Fibroblast of the aortic adventitia (primary cell): ENCODE measurements at places on chromosomes 7 and 10. TPM values are rescaled to one million over a fixed set of nuclear protein-coding genes. Genes with fewer than 3 reads are reported as not detected.

- no peak for DNase-seq
These were observed 74.3 kb downstream of the CPED1 start for GRCh38 chr7:121062671-121063279.

Gene RBP3
- not detected in 2 replicates for total RNA-seq

GRCh38 chr7:140989068-140989467, 25.7 kb downstream of the MRPS33 start:
- DNase-seq, result no peak

Gene PLXNA4
- 3.0 and 5.5 TPM in 2 replicates for total RNA-seq

Gene TAS2R60
- not detected in 2 replicates for total RNA-seq

Gene CLCN1
- 0.16 TPM in 1 of 2 replicates, not detected in the other for total RNA-seq

GRCh38 chr7:157791261-157791660, 454.5 kb downstream of the DNAJB6 start:
- DNase-seq, result no peak

Gene PTN
- total RNA-seq, result 12.8 and 28.7 TPM in 2 replicates

Gene RELN
- total RNA-seq, result 7.5 and 88.7 TPM in 2 replicates

Gene OPN1SW
- total RNA-seq, result not detected in 2 replicates

Gene CCDC186
- 14.6 and 28.9 TPM in 2 replicates for total RNA-seq

- no peak for DNase-seq
These were observed 33.8 kb downstream of the STK32C start for GRCh38 chr10:132273966-132274365.

Gene AOC1
- not detected in 2 replicates for total RNA-seq

GRCh38 chr10:124867304-124867703, 65.7 kb downstream of the ABRAXAS2 start:
- DNase-seq, result no peak

GRCh38 chr10:2351566-2351965, 614.2 kb upstream of the ADARB2 start:
- no peak for DNase-seq

Gene CDK6
- 11.6 and 36.0 TPM in 2 replicates for total RNA-seq

DNA sequence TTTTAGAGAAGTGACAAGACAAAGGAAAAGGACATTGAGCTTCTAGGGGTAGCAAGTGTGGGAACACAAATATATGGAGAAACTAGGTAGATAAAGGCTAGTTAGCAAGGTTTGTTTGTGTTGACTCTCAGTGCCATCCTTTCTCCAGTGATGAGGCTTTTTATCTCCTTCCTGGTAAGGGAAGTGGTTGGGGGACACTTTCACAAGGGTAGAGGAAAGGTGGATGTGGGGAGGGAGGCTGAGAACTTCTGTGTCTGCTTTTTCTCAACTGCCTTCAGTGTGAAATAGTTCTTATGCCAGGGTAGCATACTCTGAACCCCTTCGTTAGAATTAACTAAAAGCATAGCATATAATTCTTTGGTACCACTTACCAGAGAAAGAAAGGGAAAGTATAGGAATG, 93.0 kb upstream of the STRIP2 start:
- no peak for DNase-seq

- DNase-seq, result no peak
These were observed 10.7 kb downstream of the SVOPL start for GRCh38 chr7:138690495-138690894.

DNA sequence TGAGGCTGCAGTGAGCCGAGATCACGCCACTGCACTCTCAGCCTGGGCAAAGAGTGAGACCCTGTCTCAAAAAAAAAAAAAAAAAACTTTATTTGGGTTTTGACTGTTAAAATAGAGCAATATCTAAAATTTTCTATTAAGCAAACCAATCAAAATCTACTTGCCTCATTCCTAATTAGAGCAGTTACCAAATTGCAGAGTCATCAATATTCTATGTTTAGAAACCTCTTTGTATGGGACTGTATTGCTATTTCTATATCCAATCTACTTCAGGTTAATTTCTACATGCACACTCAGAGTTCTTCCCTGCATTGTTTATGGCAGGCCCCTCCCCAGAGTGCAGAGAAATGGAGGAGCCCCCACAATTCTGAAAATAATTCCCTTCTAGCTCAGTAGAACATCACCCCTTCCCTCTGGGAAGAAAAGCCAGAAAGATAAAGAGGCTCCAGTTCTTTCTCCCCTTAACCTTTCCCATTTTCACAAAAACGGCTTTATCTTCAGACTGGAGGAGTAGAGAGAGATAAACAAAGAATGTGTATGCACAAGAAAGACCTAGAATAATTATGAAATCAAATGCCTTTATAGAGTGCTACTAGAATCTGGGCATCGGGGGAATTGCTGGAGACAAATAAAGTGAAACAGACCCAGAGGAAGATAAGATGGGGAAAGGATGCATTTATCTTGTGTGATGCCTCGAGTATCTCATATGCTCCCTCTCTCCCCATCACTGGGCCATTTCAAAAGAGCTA, 17.9 kb downstream of the SCRN1 start:
- peak; percentile 58 for DNase-seq

Gene ABCA13
- 0.54 TPM in 1 of 2 replicates, not detected in the other for total RNA-seq

Gene CALML3
- total RNA-seq, result not detected in 2 replicates

- DNase-seq, result no peak
These were observed 83.7 kb downstream of the GRID1 start for GRCh38 chr10:86282664-86283465.

GRCh38 chr7:32259931-32260596, 189.9 kb upstream of the PDE1C start:
- DNase-seq, result no peak

Gene LIPN
- total RNA-seq, result not detected in 2 replicates

DNA sequence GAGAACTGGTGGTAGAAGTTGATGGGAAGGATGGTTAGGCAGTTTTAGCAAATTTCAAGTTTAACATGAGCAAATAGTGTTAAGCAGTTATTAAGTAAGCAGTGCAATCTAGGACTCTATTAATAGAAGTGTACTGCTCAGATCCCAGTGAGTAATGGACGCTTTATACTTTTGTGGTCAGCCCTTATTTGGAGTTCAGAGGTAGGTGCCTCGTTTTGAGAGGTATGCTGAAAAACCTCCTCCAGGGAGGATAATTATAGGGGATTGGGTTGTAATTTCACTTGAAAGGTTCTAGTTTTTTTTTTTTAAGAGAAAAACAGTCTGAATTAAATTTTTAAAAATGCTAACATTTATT, 33.5 kb upstream of the CCDC7 start:
- DNase-seq, result peak; percentile 10

DNA sequence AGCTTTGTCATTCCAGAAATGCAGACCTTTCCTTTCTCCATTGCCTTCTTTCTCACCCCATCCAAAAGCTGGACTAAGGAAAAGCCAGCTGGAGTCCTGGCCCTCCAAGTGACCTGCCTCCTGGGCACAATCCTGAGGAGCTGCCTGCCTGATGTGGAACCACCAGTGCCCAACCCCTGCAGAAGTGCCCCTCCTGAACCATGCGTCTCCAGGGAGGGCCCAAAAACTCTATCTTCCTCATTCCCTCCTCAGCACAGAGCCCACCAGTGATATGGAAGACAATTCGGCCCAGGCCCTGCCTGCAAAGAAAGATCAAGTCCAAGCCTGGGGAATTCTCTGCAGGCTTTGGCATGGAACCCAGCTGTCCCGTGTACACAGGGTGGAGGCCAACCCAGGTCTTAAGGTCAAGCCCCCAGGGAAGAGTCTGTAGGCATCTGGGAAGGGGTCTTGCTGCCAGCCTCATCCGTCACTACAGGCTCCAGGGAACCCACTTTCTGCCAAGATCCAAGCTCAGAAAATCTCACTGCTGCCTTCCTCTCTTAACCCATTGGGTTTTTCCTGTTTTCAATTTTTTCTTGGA, 3.5 kb upstream of the GRID1 start:
- no peak for DNase-seq

Gene RADIL
- 0.25 and 1.4 TPM in 2 replicates for total RNA-seq

Gene CALHM3
- not detected in 2 replicates for total RNA-seq

DNA sequence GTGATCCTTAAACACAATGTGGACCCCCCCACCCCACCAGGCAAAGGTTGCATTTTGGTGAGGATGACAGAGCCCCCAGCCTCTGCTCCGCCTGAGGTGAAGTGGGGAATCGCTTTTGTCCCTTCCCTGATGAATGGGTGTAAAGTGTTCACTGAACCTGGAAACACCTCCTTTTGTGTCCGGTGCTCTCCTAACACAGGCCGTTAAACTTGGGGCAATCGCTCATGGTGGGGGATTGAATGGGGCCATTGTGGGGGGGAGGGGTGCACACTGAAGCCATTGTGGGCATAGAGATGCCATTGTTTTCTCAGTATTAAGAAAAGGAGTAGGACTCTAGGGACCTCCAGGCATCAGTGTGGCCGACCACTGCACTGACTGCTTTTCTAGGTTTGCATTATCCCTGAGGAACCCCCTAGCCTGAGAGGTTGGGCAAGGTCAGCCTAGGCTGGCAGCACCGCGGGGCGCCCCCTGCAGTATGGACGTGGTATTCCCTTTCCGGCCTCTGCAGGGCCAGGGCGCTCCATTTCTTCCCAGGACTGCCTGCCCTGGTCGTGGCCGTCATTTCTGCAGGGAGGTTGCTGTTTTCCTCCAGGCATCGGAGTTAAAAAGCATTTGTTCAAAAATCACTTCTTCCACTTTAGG, 158.3 kb downstream of the TCF7L2 start:
- no peak for DNase-seq

DNA sequence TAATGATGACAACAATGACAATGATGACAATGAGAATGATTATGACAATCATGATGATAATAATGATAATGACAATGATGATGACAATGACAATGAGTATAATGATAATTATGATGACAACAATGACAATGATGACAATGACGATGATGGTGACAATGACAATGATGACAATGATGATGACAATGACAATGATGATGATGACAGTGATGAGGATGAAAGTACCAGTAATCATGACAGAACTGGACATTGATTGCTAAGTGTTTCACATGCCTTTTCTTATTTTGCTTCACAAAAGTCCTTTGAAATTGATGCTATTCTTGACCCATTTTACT, 1106.0 kb upstream of the AUTS2 start:
- DNase-seq, result no peak

Gene EPO
- total RNA-seq, result not detected in 2 replicates

DNA sequence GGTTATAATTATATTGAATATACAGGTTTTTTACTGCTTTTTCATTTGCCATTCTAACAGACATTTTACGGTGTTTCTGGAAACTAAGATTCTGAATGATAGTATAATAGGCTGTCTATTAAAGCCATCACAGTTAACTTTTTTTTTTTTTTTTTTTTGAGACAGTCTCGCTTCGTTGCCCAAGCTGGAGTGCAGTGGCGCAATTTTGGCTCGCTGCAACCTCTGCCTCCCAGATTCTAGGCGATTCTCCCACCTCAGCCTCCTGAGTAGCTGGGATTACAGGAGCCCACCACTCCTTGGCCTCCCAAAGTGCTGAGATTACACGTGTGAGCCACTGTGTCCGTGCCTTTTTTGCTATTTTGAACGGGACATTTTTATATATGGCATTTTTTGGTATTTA, 4.4 kb downstream of the TDRD1 start:
- DNase-seq, result no peak
